Hematopoietic multipotent progenitor cell treated with erythropoietin and hydrocortisone succinate and interleukin-3 and kit ligand, for 6 days (in vitro differentiated cells): ENCODE measurements at places on chromosomes 4 and X.

GRCh38 chr4:25536564-25537320 is 118.9 kb upstream of the SLC34A2 start:
- no peak for DNase-seq

DNA sequence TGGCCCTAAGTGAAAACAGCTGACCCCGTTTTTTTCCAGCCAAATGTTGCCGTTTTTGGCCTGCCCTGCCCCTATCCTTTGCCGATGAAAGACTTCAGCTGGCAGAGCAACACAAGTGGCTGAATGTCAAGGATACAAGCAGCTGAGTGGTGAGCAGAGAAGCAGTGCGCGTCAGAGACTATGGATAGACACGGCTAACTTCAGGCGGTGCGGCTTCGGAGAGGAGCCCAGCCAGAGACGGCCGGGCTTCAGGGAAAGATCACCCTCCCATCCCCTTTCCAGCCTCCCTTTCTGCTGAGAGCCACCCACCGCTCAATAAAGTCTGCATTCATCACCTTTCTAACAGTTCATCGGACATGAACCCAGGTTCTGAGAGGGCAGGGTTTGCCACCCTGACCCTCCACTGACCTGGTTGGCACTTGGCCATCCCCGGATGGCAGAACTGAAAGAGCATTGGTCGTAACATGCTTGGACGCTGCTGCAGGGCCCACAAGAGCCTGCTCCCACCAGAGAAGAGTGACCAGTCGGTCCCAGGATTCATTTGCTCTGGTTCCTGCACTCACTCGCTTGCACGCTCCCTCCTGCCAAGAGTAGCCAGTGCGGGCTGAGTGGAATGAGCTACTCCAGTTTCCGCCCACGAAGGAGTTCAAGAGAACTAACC is 125.8 kb downstream of the PPEF1 start:
- DNase-seq: no peak

DNA sequence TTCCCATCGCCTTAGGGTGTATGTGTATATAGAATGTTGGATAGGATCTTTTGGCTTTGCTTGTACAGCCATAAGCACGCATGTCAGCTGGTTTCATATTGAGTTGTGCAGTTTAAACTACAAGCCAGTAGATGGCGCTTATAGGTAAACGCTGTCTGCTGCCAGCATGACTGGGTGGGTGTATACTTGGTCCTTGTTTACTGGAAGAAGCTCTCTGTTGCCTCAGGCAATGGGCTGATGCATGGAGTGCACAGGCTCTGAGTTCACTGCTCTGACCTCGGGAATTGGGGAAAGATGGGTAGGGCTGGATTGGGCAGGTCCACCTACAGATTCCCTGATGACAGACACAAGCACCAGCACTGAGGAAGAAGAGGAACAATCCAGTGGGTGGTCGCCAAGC is 831.5 kb downstream of the STIM2 start:
- DNase-seq: peak; percentile 65

DNA sequence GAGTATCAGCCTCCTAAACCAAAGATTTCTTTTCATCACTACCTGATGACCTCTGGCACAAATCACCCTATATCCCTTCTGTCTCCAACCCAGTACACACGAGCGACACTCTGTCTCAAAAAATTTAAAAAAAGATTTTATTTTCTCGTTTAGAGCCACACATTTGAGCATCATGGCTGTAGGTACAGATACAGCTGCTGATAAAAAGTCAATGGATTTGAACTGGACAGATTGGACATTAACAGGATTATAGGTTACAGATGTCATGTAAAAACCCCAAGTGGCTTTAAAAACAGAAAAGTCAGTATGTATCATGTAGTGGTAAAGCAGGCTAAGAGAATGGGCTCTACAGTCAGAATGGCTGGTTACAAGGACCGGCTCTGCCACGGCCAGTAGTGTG is 171.1 kb downstream of the SCFD2 start:
- no peak for DNase-seq

DNA sequence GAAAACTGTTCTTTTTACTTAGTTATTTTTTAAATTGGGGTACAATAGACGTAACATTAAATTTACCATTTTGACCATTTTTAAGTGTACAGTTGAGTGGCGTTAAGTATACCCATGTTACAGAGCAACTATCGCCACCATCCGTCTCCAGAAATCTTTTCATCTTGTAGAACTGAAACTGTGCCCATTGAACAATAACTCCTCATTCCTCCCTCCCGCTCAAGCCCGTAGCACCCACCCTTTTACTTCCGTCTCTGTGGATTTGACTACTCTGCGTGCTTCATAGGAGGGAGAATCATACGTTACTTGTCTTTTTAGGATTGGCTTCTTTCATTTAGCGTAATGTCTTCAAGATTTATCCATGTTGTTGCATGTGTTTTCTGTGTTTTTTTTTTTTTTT is 55.3 kb downstream of the TMEM131L start:
- DNase-seq: no peak

DNA sequence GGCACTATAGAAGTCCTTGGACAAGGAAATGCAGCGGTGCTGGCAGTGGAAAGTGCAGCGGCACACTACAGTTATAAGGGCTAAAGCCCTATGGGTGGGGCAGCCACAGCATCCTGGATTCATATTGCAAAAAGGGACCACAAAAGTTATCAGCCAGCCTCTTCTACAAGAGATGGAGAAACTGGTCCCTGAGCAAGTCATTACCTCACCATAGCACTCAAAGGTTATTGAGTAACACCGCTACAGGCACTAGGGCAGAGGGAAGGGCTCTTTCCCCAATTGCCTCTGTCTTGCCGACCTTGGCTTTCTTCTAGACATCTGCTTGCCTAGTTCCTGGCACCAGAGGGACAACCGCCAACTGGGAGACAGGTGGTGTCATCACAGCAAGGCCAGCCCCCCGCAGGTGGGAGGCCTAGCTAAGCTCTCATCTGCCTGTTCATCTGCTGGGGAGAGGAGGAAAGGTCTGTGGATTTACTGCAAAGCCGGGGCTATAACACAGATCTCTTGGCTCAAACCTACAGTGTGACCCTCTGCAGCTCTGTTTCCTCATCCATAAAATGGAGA is 600.0 kb downstream of the BCOR start:
- peak; percentile 28 for DNase-seq

DNA sequence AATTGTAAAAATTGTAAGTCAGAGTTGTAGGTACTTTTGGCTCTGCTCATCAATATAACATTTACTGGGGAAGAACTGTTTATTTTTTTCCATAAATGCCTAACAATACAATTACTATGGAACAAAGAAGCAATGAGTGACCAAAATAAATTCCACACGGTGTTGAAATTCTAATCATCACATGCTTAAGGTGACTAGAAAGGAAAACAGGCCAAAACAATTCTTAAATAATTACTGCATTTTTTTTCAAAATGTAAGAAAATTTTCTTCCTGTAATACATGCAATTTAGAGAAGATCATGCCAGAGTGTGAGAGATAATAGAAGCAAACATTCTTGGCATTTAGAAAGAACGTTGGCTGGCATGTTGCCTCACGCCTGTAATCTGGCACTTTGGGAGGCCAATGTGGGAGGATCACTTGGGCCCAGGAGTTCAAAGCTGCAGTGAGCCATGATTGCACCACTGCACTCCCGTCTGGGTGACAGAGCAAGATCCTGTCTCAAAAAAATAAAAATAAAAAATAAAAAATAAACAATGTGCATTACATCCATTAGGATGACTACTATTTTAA is 22.5 kb downstream of the C4orf46 start:
- DNase-seq: no peak
